ENCODE measurements at places on chromosomes 6 and 20.

DNA sequence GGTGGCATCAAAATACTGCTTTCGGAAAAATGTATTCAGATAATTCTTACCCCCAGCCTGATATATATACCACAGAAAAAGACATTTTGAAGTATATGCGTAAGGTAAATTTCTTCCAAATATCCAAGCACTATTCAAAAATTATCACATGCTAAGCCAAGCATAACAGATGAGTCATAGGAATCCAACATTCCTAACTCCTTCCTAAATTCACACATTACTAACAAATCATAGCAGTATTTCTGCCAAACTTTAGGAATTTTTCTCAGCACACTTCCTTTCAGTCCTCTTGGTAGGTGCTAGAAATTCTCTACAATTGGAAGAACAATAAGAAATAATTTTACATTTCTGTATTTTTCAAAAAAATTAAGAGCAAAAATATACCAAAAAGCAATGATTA is 417.5 kb downstream of the EYS start:
- no peak for DNase-seq

GRCh38 chr6:291204-291696 is 1.0 kb upstream of the DUSP22 start:
- DNase-seq: no peak

- no peak for DNase-seq
Measured at GRCh38 chr6:131005439-131006016, 57.5 kb downstream of the EPB41L2 start.

GRCh38 chr6:35470663-35471120 is 2.5 kb downstream of the RPL10A start:
- no peak for DNase-seq

DNA sequence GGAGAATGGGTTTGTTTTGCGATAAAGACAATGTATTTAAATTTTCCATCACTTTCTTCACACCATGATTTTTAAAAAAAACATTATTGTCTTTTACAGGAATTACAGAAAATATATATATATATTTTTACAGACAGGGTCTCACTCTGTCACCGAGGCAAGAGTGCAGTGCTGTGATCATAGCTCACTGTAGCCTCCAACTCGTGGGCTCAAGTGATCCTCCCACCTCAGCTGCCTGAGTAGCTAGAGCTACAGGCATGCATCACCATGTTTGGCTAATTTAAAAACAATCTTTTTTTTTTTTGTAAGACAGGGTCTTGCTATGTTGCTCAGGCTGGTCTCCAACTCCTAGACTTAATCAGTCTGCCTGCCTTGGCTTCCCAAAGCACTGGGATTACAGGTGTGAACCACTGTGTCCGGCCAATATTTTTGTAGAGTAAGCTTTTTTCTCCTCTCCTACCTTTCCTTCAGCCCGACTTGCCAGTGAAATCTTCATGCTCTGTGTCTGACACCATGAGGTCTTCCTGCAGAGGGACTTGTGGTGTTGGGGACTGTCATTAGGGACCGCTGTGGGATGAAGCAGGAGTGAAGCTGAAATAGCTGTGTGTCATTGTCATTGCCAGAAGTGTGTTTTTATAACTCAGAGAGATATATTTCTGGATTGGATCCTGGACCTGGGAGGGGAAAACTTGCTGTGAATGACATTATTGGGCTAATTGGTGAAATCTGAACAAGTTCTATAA is 13.2 kb downstream of the DSP start:
- DNase-seq: no peak
